ENCODE measurements at places on chromosomes 1 and 21.

DNA sequence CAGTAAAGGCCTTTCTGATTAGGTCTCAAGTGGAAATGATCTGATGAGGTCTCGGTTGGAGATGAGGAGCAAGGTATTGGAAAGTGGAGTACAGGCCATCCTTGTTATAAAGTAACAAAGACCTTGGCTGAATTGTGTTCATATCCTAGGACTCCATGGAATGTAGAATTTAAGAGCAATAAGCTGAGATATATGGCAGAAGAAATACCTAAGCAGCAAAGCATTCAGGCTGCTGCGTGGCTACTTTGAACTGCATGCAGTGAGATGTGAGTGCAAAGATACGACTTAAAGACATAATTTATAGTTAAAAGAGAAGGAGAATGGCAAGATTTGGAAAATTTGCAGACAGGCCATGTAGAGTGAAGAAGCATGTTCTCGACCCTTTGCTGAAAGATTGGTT is 11.2 kb upstream of the XPR1 start:
- DNase-seq, result no peak

DNA sequence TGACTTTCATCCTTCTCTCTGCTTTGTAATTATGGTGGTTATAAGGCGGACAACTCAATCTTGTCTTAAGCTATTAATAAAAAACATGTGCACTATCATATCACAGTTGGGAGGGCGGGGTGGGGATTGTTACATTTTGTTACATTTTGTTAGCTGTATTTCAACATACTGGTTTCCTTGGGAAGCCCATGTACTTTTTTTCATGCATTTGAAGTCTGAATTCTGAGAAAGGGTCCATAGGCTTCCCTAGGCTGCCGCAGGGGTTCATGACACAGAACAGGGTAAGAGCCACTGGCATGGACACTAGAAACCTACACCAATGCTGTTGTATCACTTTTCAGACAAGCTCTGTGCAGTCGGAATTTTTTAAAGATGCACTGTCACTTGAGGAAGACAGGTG is 178.8 kb downstream of the ETS2 start:
- DNase-seq, result no peak

- no peak for DNase-seq
These were observed 1.4 kb upstream of the IRF2BP2 start for GRCh38 chr1:234611225-234611846.

DNA sequence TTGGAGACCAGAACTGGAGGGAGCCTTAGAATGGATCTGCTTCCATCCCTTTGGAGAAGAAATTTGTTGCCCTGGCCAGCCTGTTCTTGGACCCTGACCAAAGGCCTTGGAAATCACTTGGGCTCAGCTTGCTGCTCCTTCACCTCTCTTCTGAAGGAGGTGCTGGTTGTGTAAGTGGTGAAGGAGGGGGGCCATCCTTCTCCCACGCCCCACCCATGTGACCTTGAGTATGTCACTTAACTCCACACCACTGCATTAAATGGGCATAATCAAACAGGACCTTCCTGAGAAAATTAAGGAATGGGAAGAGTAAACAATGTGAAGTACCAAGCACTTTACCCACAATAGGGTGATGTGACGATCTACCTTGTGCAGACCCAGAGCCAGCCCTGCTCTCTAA is 68.3 kb upstream of the GJB5 start:
- DNase-seq, result no peak

- no peak for DNase-seq
These were observed 138.9 kb upstream of the VAMP3 start for GRCh38 chr1:7632176-7632575.

GRCh38 chr1:35220976-35221375 is 28.0 kb upstream of the SFPQ start:
- DNase-seq, result no peak

DNA sequence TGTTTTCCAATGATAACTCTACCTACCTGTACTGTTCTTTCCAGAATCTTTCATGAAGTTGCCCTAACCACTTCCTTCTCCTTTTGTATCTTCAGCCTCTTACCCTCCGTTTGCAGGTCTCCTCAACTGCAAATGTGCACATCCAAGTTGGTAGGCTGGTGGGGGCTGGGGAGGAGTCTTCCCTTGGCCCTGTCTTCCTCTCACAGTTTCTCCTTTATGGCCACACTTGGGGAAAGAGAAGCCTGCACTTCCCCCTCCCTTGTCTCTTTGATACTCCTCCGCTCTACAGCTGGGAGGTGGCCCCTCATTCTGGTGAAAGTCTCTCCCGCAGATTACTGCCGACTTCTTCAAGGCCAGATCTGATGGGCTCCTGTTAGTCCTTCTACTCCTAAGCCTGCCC is 26.9 kb upstream of the GPR88 start:
- no peak for DNase-seq

- no peak for DNase-seq
These were observed 52.2 kb downstream of the KCNC4 start for GRCh38 chr1:110262296-110262695.
